ENCODE measurements at places on chromosomes 6 and 20.

DNA sequence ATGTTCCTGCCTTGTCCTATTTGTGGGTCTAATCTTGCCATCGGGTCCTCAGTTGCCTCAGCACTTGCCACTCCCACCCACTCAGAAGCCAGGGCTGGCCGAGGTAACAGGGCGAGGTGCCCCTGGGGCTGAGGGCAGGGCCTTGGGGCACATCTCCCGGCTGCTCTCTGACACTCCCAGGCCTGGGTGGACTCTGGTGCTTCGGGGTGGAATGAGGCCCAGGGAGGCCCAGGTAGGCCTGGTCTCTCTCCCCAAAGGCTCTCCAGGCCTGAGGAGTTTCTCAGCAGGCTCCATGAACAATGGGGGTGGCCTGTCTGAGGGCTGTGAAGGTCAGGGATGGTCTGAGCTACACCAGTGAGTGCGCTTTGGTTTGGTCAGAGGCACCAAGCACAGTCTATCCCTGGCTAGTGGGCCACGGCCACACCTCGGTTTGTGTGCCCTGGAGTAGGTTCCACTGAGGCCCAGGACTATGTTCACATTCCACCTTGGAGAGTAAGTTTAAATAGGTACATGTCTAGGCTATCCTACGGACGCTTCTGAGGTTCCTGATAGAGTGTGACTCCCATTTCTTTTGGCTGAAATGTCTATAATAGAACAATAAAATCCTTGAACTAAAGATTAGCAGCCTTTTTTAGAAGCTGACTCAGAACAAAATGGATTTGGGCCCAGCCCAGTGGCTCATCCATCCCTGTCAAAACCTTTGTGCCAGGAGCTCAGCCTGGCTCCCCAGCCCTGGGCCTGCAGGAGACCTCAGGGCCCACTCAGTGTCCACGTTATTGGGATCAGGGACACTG is 78.8 kb downstream of the SLC24A3 start:
- no peak for DNase-seq

DNA sequence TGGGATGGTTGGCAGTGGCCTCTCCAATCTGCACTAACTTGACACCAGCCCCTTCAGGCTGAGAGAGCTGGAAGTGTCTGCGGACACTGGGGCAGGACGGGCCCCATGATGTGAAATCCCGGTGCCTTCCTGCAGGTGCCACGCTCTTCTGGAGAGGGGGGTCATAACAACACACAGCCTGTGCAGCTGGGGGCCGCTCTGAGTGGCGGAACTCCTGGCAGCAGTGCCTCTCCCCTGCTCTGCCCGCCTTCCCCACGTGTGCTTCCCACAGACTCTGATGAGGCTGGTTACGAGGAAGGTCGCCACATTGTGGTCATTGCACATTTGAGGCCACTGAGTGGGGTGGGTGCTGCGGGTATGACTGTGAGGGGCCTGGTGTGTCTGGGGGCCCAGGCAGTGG is 145.2 kb downstream of the DTNBP1 start:
- no peak for DNase-seq

DNA sequence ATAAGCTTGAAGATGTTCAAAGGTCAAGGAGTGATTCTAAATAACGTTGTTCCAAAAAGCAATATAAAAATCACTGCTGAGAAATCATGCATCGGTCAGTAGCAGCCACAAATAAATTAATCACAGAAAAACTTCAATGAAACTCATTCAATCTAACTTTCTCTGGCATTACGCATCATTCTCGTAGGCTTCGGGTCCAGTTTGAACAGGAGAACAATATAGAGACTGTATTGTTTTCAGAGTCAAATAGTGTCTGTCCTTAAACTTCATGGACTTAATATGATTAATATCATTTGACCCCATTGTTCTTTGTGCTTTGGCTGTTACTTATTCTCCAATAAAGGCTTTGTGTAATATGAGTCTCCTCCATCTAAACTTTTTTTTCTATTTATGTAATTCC is 200.4 kb downstream of the C6orf118 start:
- no peak for DNase-seq

DNA sequence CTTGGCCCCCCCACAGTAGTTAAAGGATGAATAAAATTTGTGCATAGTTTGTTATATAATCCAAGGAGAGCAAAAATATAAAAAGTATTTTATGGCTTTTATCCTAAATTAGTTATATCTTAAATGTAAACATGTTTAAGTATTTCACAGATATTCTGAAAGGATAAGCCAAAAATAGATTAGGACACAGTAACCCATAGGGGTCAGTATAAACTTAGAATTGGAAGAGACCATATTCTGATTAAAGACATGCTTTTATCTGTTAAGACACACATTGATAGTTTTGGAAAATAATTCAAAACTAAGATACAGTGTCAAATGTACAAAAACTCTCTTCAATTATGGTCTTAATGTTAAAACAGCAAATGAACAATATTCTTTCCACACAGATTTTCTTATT is 4.5 kb upstream of the SERINC1 start:
- no peak for DNase-seq

GRCh38 chr20:62706857-62707256 is 1.8 kb upstream of the NTSR1 start:
- DNase-seq = no peak

DNA sequence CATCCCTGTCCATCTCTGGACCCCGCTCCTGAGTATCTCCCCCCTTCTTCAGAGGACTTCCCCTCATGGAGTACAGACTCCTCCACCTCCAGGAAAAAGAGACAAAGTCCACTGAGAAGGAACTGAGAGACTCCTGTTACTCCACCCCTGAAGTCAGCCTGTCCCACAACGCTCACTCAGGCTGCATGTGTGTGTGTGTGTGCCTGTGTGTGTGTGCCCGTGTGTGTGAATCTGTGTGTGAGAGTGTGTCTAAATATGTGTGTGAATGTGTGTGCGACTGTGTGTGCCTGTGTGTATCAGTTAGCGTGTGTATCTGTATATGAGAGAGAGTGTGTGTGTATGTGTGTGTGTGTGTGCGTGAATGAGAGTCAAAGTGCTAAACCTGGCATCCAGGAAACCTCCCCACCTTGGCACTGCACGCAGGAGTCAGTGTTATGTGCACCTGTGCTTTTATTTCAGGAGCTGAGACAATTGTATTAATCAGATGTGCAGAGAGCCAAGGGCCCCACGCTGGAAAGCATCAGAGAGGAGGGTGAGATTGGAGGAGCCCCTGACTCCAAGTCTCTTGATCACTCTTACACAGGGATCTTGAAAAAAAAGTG is 39.0 kb downstream of the HLA-A start:
- no peak for DNase-seq

- DNase-seq = no peak
Observed at GRCh38 chr20:15333170-15333569, 995.8 kb upstream of the FLRT3 start.

DNA sequence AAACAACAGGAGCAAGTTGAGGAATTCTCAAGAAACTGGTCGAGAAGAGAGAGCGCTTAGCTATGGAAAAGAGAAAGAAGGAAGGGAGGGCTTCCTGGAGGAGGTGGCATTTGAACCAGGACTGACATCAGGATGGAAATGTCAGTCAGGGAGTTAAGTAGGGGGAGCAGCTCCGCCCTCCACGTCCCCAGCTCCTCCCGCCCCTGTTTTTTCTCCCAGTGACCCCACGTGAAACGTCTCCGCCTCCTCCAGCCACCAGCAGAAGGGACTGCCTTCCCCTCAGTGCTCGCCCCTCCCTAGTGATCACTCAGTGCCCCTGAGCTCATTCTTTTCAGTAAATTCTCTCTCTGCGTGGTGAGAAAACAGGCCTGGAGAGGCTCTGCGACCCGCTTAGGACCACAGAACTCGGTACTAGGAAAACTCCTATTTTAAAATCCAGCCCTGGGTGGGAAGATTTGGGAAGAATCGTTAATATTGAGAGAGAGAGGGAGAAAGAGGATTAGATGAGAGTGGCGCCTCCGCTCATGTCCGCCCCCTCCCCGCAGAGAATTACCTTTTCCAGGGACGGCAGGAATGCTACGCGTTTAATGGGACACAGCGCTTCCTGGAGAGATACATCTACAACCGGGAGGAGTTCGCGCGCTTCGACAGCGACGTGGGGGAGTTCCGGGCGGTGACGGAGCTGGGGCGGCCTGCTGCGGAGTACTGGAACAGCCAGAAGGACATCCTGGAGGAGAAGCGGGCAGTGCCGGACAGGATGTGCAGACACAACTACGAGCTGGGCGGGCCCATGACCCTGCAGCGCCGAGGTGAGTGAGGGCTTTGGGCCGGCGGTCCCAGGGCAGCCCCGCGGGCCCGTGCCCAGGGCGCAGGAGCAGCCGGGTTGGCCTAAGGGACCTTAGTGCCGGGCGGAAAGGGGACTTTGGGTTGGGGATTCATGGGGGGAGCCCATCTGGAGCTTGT is 4.6 kb downstream of the HLA-DPB1 start:
- DNase-seq = peak; percentile 86

DNA sequence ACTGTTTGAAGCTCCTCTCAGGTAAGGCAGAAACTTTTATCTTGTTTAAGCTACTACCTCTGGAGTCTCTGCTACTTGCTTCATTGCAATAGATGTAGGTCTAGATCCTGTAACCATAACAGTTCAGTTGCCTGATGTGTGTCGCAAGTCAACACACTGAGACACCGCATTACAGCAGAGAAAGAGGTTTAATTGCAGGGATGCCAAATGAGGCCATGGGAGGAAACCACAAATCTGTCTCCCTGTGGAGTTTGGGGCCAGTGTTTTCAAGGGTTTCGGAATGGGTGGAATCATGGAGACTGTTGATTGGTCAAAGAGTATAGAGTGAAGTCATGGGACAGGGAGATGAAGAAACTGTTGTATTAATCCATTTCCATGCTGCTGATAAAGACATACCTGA is 57.1 kb upstream of the RBM24 start:
- DNase-seq = no peak

DNA sequence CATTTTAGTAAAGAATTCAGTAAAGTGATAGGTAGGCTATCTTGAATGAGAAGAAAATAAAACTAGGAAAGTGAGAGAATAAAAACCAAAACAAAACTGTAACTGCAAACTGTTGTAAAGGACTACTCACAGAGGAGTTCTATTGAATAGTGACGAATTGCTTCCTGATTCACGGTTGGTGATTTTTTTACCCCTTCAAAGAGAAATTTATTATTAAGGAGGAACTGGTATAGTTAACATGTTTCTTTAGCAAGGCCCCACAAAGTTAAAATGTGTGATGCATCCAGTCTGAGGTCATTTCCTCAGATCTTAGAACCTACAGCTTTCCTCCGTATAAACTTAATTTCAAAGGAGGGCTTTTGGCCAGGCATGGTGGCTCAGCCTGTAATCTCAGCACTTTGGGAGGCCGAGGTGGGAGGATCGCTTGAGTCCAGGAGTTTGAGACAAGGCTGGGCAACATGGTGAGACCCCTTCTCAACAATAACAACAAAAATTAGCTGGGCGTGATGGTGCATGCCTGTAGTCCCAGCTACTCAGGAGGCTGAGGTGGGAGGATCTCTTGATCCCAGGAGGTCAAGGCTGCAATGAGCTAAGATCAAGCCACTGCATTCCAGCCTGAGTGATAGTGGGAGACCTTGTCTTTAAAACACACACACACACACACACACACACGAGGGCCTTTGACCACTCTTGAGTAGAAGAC is 8.3 kb downstream of the PRDM1 start:
- no peak for DNase-seq

DNA sequence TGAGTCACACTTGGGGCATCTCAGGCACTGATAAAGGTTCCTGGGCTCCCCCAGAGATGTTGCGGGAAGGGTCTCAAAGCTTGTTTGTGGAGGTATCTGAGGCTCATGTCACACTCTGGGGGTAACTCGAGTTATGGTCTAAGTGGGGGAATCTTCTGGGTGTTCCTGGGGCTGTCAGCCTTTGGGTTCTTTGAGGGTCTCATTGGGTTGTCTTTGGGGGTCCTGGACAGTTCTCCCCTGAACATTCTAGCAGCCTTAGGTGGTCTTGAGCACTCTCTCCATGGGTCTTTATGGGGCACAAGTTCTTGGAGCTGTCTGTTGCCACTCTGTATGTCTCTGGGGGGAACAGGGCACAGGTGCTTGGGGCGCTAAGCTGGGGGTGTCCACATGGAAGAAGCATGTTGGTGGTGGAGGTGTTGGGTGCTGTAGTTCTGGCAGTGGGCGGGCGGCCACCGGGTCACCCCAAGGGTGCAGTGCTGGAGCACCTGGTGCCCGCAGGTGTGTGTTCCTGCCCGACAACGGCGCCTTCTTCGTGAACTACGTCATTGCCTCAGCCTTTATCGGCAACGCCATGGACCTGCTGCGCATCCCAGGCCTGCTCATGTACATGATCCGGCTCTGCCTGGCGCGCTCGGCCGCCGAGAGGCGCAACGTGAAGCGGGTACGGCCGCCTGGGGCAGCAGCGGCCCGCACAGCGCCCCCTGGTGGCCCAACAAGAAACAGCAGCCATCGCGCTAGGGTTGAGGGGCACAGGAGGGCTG is 7.1 kb upstream of the CAPN11 start:
- DNase-seq = peak; percentile 80

Data from tibial artery (tissue), 4 donors.